ENCODE measurements at places on chromosomes 6 and 20.

- DNase-seq = no peak
Observed at GRCh38 chr6:1997702-1998101, 247.7 kb downstream of the GMDS start.

DNA sequence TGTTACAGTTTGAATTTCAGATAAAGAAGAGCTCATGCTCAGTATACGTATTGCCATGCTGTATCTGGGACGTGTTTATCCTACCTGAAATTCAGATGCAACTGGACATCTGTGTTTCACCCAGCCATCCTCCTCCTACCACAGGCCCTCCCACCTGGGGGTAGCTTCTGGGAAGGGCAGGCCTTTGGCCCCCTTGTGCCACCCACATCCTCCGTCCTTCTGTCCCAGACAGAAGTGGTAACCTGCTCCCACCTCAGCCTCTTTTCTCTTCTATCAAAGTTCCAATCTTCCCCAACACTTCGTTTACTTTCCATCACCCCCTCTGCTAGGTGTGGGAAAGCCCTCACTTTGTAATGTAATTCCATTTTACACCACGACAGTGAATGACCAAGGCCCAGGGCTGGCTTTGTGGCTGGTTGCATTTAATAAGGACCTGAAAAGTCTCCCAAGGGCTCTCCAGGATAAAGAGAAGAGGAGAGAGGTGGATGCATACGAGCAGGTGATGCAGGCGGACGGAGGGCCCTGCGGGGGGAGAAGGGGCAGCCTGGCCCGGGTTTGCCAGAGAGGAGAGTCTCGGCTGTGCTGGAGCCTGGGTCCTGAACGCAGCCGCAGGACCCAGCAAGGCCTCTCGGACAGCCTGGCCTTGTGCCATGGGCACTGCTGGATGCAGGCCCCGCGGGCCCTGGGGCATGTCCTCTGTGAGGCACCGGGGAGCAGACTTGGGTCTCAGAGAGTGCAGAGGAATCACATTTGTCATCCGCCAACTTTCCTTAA is 98.4 kb downstream of the PSMB1 start:
- no peak for DNase-seq

- no peak for DNase-seq
Observed at GRCh38 chr6:137552146-137552545, 58.0 kb upstream of the OLIG3 start.

DNA sequence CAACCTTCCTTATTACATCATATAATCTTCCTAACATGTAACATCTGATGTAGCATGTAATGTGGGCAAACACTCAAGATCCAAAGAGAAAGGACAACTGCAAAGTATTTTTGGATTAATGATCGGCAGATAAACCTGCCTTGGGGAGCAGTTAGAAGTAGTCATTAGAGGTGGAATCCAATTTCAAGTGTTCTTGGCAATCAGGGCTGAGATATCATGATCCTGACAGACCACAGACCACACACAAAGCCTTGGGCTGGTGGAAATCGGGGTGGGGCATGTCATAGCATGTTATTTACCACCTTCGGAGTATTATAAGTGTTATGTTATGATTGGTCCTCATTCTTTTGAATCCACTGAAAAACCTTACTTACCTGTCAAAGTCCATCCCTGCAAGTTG is 16.3 kb downstream of the NCOA5 start:
- DNase-seq = no peak

DNA sequence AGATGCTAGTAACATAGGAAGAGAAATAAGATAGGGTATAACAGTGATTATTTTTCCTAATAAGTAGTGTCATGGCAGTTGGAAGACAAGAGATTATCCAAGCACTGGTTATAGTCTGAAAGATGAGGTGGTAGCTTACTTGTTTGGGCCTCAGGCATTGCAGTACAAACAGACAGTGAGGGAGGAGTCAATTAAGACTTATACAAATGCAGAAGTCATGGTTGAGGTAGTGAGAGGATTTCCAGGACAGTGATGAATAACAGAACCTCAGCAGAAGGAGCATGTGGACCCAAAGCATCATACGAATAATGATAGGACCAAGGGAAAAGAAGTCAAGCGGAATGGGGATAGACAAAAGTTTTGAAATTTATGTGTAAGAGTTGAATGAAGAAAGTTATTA is 53.5 kb downstream of the HCRTR2 start:
- no peak for DNase-seq

- peak; percentile 12 for DNase-seq
Observed at GRCh38 chr6:139490482-139490881, 116.0 kb upstream of the CITED2 start.

DNA sequence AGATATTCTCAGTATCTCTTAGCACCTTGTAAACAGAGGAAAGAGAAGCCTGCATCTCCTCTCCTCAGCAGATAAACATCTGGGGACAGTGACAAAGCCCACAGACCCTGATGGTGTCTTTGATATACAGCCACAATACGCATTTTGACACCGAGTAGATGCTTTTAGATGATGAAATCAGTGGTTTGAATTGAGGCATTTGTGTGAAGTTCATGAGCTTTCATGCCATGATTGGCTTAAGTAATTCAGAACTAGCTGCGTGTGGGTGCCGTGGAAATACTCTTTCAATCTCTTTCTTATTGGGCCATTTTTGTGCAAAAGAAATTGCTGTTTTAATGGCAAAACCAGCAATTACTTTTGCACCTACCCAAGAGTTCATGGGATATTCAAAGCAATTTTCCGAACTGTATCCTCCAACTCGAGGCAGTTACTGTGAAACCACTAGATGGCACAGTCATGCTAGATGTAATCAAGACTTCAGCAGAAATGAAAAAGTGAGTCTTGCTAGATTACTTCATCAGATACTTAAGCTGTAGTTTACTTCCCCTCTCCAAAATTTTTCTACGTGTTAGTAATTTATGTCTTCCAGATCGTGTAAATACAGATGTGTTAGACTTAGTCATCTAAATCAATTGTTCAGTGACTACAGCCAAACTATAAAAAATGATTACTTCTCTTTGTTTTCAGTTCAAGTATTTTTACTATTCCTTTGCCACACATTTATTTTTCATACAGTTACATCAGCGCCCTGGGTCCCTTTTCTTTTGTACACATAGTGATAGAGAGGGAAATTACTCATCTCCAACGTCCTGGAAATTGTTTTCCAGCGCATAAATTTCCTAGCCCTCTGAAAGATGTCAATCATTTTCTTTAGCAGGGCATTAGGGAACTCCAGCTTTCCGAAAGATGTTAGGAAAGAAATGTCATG is 49.4 kb downstream of the IYD start:
- peak; percentile 90 for DNase-seq

GRCh38 chr6:159039885-159040258 is 4.9 kb downstream of the TAGAP start:
- DNase-seq = no peak

DNA sequence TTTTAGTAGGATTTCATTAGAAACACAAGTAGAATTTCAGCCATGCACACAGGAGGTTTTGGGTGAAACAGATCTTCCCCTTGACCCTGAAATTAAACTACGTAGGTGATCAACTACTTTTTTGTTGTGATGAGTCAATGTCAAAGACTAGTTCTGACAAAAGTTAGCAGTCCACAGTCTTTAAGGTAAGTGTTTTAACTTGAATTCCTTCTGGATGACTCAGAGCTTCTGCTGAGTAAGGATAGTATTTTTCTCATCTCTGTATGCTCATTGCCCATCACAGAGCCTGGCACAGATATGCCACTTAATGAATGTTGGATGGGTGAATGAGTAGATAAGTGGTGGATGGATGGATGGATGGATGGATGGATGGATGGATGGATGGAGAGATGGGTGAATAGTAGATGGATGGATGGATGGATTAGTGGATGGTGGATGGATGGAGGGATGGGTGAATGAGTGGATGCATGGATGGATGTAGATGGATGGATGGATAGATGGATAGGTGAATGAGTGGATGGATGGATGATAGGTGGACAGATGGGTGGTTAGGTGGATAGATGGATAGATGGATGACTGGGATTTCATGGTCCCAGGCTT is 165.3 kb downstream of the ZMYND8 start:
- no peak for DNase-seq

DNA sequence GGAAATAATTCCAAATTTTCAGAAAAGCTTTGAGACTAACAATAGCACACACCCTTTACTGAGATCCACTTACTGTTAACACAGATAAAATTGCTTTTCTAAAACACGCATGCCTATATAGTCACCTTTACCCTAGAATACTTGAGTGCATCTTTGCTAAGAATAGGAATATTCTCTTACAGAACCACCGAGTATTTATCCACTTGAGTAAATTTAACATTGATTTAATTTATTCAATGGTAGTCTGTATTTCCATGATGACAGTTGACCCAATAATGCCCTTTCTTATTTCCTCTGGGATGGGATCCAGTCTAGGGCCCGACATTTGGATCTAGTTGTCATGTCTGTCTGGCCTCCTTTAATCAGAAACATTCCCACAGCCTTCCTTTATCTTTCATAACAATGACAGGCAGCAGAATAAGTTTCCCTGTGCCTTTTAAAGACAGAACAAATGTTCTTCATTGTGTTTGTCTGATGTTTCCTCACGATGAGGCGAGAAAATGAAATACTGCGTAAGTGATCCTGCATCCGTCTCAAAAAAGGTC is 56.6 kb upstream of the ERVFRD-1 start:
- no peak for DNase-seq

- no peak for DNase-seq
Observed at GRCh38 chr6:83597051-83597450, 84.7 kb downstream of the PRSS35 start.

GRCh38 chr6:134007077-134007476 is 45.3 kb downstream of the SLC2A12 start:
- no peak for DNase-seq

DNA sequence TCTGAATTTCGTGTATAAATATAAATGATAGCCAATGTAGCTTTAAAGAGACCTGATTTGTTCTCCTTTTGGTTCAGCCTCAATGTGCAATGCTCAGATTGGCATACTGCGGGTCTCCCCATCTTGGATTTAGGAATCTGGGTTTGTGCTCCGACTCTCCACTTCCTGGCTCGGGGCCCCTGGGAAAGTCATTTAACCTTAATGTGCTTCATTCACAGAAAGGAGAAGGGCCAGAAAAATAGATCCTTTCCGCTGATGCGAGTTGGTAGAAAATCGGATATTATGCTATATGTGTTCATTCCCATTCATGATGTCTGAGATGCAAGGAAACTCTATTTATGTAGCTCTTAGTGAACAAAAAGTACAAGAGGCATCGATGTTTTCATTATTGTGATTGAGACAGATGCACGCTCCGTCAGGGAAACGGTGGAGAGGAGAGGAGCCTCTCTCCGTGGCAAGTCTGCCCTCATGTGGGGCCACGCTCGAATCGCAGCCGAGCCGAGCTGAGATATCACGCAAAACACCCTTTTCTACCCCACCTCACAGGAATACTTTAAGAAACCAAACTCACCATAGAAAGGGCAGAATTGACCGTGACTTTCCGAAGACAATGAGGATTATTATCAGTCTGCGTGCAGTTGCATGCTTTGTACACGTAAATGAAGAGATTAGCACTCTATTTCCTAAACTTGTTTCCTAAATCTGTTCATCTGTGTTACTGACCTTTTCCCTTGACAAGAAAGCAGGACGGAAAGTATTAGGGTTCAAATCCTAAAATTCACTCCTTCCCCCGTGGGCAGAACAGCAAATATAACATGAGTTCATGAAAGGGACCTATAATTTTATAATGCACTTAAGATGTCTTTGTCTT is 136.6 kb downstream of the COL9A1 start:
- DNase-seq = peak; percentile 48

DNA sequence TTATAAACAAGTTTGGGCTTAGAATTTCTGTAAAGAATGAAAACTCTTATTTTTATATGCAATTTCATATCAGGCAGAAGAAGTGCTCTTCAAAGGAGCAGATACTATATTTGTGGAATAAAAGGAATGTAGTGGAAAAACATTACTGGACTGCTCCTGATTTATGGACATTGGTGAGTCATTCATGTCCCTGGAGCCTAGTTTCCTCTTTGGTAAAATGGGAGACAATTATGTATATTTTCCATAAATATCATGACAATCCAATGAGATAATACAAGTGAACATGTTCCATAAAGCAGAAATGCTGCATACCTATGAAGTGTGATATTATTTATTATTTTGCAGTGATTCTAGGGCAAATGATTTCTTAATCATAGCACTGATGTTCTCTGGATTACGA is 445.8 kb upstream of the CITED2 start:
- DNase-seq = peak; percentile 95

DNA sequence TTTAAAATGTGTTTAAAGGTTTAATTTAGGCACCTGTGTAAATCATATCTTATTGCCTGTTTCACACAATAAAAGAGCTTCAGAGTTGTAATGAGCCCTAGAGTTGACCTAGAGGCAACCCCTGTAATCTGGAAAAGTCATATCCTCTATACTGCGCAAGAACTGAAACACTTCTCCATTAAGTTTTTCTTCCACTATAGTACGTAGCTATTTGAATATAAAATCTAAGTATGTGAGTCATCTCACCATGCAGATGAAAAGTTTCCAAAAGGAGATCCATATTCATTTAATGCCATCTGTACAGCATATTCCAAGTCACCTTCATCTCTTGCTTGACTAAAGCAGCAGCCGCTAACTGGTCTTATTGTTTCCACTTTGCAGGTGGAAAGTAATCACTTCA is 26.0 kb upstream of the TAAR1 start:
- no peak for DNase-seq

DNA sequence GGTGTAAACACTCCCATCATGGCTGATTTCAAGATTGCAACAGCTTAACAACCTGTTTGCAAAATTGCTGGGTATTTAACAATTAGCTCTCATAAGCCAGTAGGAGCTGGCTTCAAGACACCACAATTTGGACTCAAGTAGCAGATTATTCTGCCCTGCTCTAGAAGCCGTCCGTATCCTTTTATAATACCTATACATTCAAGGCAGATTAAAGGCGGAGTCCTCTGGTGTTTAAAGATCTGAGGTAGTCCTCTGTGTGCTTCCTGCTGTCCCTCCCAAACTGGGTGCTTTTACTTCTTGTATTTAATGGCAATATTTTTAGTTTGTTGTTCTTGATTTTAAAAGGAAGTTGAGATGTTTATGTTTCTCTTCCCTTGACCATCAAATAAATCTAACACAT is 62.2 kb upstream of the SOX4 start:
- DNase-seq = no peak

DNA sequence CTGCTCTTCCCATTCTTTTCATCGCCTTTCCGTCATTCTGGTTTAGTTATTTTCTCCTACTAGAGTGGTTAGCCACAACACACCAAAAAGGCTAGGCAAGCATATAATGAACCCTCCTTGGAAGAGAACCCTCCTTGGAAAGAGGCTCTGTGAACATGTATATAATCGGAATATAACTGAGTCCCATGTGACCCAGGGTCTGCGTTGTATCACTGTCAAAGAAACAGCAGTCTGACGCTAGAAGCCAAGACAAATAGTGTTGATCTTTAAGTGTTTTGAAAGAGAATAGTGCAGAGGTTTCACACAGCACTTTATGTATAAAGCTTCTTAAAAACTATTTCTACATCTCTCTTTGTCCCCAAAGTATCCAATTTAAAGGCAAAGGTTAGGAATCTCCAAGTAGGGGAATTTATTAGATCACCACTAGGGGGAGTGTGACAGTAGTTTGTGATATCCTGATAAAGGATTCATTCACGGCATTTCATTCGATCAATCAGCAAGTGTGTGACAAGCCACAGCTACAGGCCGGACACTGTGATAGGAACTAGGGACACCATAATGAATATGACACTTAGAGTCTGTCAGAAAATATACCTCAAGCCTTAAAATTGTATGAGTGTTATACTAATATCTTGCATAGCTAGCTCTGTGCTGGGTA is 395.3 kb downstream of the CD109 start:
- peak; percentile 56 for DNase-seq

Measured in fibroblast of skin of scalp (primary cell).